ENCODE measurements at places on chromosomes 2 and 18.

DNA sequence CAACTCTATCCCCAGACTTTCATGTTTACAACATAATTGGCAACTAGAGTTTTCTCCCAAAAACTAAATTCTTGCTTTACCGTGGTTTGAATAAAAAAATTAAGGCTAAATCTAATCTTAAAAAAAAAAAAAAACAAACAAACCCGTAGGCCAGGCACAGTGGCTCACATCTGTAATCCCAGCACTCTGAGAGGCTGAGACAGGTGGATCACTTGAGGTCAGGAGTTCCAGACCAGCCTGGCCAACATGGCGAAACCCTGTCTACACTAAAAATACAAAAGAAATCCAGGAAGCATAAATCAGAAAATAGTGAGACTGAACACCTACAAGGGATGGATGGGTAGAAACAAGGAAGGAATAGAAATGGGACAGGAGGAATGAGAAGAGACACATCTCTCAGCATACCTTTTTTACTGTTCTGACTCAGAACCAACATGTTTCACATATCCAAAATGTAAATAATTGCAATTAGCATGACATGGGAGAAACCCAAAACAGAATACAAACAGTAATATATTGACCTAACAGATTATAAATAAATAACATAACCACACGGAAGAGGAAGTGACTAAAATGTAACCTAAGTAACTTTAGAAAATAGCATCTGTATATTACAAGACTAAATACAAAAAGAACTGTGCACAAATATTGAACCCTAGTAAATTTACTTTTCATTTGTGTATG lies 17.5 kb downstream of the MGAT4A start:
- DNase-seq, result no peak

DNA sequence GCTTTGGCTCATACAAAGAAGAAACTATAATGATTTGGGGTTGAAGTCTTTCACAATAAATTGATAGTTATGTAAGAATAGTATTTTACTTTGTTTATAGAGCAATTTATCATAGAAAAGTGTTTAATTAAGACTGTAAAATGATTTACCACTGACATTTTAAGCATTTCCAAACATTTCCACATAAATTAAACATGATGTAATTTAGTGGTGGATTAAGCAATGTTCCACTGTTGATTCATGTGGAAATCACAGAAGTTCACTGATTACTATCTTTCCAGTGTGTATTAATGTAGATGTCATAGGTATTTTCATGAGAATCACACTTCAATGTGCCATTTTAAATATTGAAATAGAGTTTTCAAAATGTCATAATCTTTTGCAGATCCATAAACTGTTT lies 40.1 kb upstream of the GRB14 start:
- no peak for DNase-seq

- no peak for DNase-seq
Measured at GRCh38 chr2:241545106-241545505, 13.4 kb upstream of the BOK start.

DNA sequence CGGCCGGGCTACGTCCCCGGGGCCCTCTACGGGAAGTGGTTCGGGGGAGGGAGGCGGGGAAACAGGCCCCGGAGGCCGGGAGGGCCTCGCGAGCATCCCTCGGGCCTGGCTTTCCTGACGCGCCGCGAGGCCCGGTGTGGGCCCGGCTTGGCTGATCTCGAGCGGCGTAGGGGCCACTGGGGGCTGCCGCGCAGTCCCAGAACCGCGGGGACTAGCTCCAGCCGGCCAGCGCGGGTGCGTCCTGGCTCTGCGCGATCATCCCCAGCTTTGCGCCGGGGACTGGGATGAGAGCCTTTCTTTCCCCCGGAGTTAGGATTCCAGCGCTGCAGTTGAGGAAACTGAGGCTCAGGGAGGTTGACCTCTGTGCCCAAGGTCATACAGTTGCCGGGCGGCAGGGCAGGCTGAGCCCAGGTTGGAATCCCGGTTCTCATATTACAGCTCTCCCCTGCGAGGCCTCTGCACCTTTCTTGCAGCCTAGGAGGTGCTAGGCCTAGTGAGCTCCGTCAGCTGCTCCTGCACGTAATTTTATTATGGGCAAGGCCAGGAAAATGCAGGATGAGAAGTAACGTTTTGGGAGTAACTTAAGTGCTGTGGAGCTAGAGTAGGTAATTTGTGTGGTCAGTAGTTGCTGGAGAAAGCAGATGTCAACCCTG lies 501 bp downstream of the LPIN1 start:
- DNase-seq, result no peak
